NCI-H82 (cell line): ENCODE measurements at places on chromosomes 5 and 9.

- DNase-seq = peak; percentile 23
Measured at GRCh38 chr5:68214482-68215207, 911 bp upstream of the PIK3R1 start.

DNA sequence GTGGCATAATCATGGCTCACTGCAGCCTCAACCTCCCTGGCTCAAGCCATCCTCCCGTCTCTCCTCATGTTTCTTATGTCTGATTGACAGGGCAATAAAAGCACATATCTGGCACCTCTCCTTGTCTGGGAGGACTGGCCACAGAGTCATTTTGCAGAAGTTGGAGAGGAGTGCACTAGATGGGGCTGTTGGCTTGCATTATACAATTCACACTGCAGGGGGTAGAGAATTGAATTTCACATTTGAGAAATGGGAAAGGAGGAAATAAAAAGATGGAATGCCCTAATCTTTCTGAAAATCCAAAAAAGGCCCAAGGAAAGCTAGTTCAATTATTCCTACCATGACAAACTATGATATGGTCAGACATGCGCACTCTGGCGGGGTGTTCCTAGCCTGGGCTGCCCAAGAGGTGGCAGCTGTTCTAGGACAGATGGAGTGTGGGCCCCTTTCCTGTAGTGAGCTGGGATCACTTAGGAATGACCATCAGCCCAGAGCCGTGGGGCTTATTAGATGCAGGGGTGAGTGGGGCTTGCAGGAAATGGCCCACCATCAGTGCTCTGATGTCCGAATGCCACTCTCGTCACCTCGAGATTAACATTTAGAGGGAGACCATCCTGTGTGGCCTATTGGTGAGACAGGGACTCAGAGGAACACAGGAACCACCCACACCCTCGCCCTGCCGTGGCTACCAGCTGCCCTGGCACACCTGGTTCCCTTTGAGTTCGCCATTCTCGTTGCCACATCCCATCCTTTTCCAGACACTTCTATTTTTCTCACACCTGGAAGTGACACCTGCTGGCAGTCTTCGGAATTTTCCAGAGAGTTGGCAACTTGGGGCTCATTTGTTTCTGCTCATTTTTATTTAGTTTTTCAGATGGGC is 21.8 kb upstream of the ANKRD18A start:
- no peak for DNase-seq

GRCh38 chr9:89549031-89549644 is 51.2 kb upstream of the SEMA4D start:
- DNase-seq = peak; percentile 81

DNA sequence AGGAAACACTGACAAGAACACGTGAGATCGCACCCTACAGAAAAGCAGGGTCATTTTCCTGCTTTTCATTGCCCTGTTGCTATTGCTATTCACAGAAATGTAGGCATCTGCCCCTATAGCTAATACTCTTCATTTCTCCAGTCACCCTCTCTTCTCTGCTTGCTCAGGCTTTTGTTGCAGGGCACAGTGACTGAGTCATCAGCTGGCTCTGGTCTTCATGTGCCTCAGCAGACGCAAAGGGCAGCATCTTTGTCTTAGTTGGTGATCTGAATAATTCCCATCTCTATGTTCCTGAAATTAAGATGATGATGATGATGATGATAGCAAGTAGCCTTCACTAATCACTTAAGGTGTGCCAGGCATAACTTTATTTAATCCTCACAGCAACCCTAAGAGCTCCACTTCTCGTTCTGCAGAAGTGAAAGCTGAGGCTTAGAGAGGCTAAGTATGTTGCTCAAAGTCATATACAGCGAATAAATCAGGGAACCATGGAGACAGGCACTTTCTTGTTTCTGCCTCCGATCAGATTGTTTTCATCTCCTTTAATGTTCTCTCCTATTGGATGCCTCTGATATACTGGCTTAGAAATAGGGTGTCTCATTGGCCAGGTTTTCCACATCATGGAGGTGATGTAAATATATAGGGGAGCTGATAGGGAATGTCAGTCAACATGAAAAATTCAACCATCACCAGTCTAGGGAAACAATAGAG is 133.0 kb upstream of the STK32A start:
- no peak for DNase-seq

DNA sequence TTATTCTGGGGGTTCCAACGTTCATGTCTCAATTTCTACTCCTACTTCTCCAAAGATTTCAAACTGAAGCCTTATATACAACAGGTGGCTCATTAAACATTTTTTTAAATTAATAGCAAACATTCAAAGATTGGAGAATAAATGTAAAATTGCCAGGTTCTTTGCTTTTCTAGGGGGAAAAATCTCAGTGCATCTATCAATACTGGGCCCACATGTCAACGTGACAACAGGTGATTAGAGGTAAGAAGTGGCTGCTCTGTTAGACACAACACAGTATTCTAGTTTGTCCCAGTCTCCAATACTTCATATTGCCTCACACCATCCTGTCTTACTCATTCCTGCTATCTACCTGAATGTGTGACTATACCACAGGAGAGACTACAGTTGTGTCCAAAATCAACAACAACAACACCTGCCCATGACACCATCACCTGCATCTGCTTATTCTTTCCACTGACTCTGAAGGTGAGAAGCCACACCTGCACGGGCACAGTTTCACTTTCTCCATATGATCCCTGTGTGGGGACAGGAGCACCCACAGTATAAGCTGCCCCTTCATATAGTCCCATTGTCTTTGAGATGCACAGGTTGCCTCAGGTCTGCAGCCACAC is 110.2 kb downstream of the LHFPL2 start:
- no peak for DNase-seq

GRCh38 chr5:174234388-174234787 is 188.9 kb downstream of the NSG2 start:
- no peak for DNase-seq

- DNase-seq = no peak
Measured at GRCh38 chr5:62626534-62626933, 47.9 kb downstream of the LRRC70 start.

DNA sequence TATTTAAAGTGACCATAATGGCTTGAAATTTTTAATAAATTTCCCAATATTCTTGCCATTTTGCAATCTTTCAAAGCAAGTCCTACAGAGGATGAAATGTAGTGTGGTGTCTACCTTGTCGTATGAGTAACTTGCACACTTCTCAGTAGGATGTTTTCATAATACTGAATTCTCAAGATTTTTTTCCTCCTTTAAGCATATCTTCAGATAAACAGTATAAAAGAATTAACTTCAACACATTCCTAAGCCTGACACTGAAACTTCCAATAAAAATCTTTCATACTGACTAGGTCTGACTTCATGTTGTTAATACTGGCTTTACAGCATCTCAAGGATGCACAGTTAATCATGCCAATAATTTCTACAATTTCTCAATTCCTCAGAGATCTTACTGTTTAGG is 62.0 kb downstream of the DROSHA start:
- no peak for DNase-seq

DNA sequence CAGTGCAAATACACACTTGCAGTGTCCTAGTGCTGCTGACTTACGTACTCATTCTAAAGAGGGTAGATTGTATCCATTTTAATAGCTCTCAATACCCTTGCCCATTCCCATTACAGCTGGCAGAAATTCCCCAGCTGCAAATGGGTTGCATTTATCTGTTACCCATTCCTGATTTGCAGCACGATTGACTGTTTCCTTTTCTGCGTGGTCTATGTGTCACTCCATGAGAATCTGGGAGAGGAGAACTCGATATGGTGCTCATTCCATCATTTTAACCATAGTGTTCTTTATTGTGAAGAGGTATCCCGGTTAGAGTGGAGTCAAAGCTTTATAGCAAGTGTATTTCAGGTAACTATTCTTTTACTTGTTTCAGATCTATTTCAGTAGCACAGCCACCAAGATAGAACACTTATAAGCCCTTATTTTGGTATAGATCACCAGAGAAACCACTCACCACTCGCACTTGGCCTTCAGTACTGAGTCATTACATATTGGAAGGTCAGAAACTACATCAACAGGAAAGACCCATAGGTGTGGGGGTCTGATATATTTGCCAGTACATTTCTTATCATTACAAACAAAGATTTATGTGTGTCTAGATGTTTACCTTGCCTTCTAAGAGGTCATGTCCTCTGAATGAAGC is 139.5 kb downstream of the MUSK start:
- DNase-seq = no peak
